ENCODE measurements at places on chromosomes 6 and 20.
A peak's percentile ranks its signal among the peaks of the same experiment; 100 is the strongest.

DNA sequence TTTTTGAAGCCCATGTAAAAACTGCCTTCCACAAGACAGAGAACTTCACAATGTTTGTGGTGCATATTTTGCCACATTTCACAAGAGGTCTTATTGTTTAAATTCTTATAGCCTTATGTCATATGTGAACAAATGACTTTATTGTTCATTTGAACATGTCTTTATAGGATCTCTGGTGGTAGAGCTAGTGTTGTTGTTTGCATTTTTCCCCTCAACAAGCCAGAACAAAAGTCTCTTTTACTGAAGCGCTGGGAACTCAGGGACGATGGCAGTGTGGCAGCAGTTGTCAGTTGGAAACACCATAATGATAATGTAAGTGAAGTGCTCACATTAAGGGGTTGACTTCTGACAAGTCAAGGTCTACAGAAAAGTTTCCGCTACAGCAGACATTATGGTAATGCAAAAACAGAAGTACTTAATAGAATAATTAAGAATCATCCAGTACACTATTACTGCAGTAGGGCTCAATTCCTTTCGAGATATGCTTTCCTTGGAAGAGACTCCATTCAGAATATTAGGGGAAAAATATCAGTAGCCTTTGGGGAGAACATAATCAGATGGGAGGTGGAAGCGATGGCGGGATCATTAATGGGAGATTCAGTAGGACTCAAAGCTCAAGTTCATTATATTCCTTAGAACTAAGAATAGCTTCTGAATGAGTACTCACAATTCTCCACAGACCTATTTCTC is 180.0 kb downstream of the GJA10 start:
- no peak for DNase-seq

- DNase-seq: peak; percentile 72
These were observed 128.6 kb upstream of the FAM83B start for GRCh38 chr6:54717849-54718455.

DNA sequence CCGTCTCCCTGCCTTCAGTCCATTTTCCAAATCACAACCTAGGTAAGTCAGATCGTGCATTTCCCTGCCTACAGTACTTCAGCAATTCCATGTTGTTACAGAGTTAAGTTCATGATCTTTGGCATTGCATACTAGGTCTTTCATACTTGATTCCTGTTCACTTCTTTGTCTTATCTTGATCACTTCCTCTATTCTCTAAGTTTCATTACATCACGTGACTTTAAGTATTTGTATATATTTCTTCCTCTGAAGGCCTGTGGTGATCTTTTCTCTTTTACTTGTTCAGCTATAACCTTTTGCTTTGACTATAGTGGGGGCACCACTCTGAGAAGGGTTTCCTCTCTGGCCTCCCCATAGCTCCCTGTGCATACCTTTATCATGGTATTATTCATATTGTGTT is 100.2 kb downstream of the TRMT11 start:
- DNase-seq: no peak

GRCh38 chr6:64713175-64713574 is 993.9 kb downstream of the EYS start:
- DNase-seq: no peak

DNA sequence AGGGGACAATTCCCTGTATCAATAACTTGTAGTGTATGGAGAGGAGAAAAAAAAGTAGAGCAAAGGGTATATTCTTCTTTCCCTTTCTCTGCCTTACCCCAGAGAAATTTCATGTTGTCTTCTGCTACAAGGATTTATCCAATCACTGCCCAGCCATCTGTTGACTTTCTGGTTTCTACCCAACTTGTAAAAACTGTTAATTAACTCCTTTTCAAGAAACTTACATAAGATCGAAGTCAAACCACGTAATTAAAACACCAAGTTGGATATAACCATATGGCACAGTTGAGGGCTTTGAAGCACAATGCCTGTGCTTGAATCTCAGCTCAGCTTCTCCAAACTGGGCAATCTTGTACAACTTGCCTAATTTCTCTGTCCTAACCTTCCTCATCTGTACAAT is 99.5 kb downstream of the MAN1A1 start:
- DNase-seq: no peak

- DNase-seq: no peak
These were observed 278.9 kb downstream of the SAMD5 start for GRCh38 chr6:147787417-147787816.

DNA sequence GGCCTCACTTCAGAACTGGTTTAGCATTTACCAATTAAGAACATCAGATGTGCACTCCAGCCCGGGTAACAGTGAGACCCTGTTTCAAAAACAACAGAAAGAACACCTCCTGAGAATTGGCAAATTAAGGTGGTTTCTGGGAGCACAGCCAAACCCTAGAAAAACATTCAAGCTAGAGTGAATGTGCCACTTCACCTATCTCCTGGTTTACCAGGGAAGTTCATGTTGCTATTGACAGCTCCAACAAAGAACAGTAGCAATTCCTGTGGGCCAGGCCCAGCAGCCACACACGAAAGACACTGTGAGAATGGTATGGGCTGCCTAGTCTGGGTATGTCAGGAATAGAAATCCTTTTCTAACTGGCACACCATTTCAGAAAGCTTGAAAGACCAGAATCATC is 4.9 kb downstream of the POLR1C start:
- DNase-seq: no peak

DNA sequence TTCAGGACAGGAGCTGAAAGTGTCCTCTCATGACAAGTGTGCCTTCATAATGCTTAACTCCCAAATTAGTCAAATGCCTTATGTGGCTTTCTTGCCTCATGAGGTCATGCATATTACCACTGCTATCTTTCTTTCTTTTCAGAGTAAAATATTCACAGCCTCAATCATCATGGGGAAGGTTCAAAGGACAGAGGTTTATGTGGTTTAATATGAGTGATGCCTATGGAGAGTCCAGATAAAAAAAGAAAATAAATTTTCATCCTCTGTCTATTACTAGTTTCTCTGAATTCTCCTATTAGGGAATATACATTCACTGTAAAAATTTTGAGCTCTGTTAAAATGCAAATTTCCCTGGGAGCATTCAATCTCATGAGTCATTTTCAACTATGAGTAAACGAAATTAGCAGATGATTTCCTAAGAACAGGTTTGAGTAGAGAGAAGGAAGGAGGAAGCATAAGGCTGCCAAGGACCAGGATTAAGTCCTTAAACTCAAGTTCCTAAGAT is 396.9 kb upstream of the ADGRB3 start:
- no peak for DNase-seq

All from NCI-H1930 (cell line).